ENCODE measurements at places on chromosomes 5 and 9.

- no peaks in the 10 kb centered on the region for H3K36me3 ChIP-seq
- no peak overlapping the region for H3K27ac ChIP-seq
- no peaks in the 10 kb centered on the region for H3K27me3 ChIP-seq
- no peaks in the 10 kb centered on the region for H3K4me1 ChIP-seq
Measured at GRCh38 chr5:108543486-108543885, 161.6 kb upstream of the FBXL17 start.

DNA sequence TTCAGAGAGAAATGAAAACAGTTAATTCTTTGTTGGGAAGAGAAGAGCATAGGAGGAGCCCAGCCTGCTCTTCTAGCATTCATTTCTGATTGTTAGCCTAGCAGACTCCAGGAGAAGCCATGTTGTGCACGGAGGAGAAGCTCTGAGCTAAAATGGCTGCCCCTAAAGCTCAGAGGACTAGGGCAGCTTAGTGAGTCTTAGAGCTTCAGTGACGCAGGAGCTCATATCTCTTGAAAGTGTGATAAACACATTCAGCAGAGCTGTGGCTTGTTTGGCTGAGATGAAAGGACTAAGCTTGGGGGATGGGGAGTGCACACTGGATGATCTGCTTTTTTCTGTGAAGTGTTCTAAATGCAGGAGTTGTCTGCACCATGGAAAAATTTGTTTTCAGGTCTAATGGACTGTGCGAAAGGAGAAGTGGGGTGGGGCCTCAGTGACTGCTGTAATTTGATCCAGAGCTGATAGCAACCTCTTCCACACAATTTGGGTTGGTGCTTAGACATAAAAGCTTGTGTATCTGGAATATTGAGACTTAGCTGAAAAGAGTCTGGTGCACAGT is 58.5 kb downstream of the ZNF462 start:
- DNase-seq = no peak
- no peaks in the 10 kb centered on the region for H3K27me3 ChIP-seq
- peak overlapping the region; percentile 14 for H3K27ac ChIP-seq
- H3K36me3 ChIP-seq = no peaks in the 10 kb centered on the region
- H3K4me1 ChIP-seq = no peaks in the 10 kb centered on the region
- no peak overlapping the region for H3K4me3 ChIP-seq

- peak; percentile 59 for DNase-seq
- peaks cover 17% of the 10 kb centered on the region for H3K36me3 ChIP-seq
- H3K4me1 ChIP-seq = no peaks in the 10 kb centered on the region
- H3K4me3 ChIP-seq = no peak overlapping the region
Measured at GRCh38 chr9:5113523-5113922, 71.9 kb downstream of the INSL6 start.

DNA sequence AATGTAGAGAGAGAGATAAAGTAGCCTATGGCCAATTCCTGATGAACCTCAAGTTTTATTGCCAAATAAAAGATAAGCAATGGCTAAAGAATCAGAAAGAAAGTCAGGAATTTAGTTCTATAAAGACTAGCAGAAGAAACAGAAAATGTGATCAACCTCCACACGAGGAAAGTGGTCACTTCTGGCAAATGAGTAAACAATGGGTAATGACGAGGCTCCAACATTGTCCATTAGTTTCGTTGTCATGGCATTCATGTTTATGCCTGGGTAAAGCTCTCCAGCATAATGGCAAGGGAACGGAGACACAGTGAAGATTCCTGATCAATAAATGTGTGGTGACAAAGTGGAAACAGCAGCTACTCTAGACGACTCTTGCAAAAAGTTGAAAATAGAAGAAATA is 341.8 kb upstream of the CTNND2 start:
- H3K36me3 ChIP-seq = no peaks in the 10 kb centered on the region
- no peak overlapping the region for H3K4me3 ChIP-seq
- H3K27ac ChIP-seq = no peak overlapping the region
- no peaks in the 10 kb centered on the region for H3K4me1 ChIP-seq

DNA sequence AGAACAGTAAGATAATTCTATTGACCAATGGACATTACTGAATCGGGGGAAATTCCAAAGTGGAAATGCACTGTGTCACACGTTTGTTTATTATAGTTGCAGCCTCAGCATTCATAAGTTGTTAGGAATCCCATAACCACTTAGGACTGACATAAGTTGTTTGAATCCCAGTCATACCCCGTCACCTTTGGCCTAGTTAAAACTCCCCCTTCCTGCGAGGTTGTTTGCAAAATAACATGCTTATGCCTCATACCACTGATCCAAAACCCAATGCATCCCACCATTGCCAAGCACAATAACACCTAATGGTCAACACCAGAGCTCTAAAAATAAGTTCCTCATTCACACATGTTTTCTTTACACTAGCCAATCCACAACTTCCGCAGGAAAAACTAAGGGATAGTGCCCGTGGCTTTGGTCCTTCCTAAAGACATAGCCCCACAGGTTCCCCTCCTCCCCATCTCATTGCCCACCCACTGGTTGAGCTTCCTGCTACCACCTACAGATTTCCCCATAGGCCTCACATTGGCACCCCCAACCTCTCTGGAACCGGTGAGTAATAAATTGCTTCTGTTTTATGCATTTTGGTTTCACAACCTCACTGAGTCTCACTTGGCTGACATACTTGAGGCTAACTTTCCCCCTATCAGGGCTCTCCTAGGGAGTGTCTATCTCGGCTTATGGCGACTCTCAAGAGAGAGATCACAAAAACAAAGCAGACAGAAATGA is 42.3 kb upstream of the MUSK start:
- no peak overlapping the region for H3K4me3 ChIP-seq
- H3K36me3 ChIP-seq = no peaks in the 10 kb centered on the region
- no peak for DNase-seq
- no peaks in the 10 kb centered on the region for H3K27me3 ChIP-seq
- H3K27ac ChIP-seq = peak overlapping the region; percentile 25

- H3K27me3 ChIP-seq = no peaks in the 10 kb centered on the region
- H3K36me3 ChIP-seq = no peaks in the 10 kb centered on the region
- no peak overlapping the region for H3K27ac ChIP-seq
- DNase-seq = no peak
- no peaks in the 10 kb centered on the region for H3K4me1 ChIP-seq
Measured at GRCh38 chr5:125897089-125897488, 526.1 kb upstream of the GRAMD2B start.

DNA sequence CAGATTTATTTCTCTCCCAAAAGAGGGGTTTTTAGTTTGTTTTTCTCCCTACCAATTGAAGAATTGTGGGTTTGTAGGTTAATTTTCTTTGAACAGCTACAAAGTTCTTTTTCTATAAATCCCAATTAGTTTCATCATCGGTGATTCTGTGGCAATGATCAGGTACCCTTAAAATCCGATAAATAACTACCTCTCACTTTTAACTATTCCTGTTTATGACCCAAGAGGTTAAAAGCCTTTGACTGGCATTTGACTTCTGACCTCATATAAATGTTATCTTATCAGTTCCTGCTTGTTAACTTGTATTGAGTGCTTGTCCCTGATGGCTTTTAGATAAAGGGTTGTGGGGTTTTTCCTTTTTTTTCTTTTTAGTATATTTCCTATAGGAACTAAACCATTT is 124.4 kb upstream of the TMEM161B start:
- no peak for DNase-seq
- no peak overlapping the region for H3K27ac ChIP-seq
- no peaks in the 10 kb centered on the region for H3K27me3 ChIP-seq

DNA sequence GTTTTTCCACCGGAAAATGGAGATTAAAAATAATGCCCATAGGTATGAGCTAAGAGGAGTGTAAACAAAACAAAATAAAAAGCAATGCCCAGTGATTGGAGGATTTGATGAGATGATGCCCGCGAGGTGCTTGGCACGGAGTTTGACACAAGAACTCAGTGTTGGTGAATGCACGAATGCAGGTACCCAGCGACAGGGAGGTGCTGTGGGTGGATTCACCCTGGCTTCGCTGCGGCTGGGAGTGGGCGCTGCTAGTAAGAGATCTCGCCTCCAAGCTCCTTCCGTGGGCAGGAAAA is 526 bp upstream of the STXBP1 start:
- DNase-seq = peak; percentile 77
- H3K36me3 ChIP-seq = no peaks in the 10 kb centered on the region
- no peaks in the 10 kb centered on the region for H3K4me1 ChIP-seq
- H3K27me3 ChIP-seq = no peaks in the 10 kb centered on the region

- no peak overlapping the region for H3K27ac ChIP-seq
- no peaks in the 10 kb centered on the region for H3K4me1 ChIP-seq
- no peak overlapping the region for H3K4me3 ChIP-seq
- H3K36me3 ChIP-seq = peaks cover 11% of the 10 kb centered on the region
Measured at GRCh38 chr9:98775831-98776441, 20.4 kb downstream of the ANKS6 start.

DNA sequence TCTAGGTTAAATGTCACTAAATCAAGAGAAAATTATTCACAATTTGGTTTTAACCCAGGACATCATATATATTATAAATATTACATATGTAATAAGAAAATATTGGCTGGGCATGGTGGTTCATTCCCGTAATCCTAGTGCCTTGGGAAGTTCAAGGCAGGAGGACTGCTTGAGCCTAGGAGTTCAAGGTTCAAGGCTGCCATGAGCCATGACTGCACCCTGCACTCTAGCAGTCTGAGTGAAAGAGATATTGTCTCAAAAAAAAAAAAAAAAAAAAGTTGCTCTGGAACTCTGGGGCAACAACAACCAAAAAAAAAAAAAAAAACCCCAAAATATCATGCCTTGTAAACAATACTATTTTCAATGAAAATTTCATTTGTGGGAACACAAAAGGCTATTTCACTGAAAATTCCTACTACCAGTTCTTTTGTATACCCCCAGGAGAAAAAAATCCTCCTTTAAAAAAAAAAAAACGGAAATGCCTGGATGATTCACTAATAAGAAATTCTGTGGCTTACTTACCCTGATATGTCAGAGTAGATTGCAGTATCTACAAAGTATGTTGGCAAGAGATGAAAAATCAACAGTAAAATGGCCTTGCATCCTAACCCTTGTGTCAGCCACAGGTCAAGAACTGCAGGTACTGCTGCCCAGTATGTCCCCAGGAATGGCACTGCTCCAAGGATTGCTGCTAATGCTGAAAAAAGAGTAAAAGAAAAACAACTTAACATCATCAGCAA is 22.6 kb upstream of the CTNNAL1 start:
- H3K36me3 ChIP-seq = no peaks in the 10 kb centered on the region
- H3K27me3 ChIP-seq = no peaks in the 10 kb centered on the region
- no peak overlapping the region for H3K27ac ChIP-seq
- peaks cover 2% of the 10 kb centered on the region for H3K4me1 ChIP-seq

DNA sequence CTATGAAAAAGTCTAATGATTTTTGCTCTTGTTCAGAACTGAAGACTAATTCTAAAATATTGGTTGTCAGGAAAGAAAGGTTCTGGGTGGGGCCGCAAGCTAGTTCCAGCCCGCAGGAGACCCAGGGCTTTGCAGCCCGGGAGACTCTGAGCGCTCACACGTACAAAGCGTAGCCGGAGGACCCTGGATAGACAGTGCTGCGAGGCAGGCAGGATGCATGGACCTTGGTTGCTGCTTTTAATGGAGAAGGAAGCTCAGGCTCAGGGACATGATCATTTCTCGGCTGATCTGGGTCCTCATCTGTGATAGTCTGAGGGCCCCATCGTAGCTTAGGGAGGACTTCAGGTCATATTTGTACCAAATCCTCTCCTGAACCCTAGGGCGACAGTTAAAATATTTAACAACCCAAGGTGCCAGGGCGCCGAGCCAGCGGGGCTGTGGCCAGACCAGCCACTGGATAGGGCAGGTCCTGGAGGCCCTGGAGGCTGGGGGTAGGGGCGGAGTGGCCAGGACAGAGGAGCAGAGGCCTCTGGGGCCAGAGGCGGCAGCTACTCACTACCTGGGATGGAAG is 70.1 kb upstream of the UNC5A start:
- no peak overlapping the region for H3K4me3 ChIP-seq
- no peaks in the 10 kb centered on the region for H3K36me3 ChIP-seq
- H3K4me1 ChIP-seq = no peaks in the 10 kb centered on the region

DNA sequence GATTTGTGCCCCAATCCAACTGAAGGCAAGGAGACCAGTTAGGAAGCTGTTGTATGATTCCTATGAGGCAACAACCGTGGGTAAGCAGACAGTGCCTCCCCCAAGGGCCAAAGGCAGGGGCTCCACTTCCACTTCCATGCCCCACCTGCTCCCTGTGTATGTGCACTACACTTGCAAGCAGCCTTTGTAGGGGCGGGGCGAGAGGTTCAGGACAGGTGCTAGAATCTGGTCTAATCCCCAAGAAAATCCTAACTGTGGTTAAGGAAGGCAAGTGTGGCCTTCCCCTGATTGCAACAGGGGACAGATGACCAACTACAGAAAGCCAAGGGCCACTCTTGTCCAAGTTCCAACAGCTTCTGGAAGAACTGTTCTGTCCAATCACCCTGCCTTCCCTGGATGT is 41.7 kb downstream of the B4GALT1 start:
- no peak overlapping the region for H3K4me3 ChIP-seq
- H3K27me3 ChIP-seq = no peaks in the 10 kb centered on the region
- peaks cover 7% of the 10 kb centered on the region for H3K4me1 ChIP-seq
- no peak for DNase-seq
- H3K36me3 ChIP-seq = no peaks in the 10 kb centered on the region

DNA sequence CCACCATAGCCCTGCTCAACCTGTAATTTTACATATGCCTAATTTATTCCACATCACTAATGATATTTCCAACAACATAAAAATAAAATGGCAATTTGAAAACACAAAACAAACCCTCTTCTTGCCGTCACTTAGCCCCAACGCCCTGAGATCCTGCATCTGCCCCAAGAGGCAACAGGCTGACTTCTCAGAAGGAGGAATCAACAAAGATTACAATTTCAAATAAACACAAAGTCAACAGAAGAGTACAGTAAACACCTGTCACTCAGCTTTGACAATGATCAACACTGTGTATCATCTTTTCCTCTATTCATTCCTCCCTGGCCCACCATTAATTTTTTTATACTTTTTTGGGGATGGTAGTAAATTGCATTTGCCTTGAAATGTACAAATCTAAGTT is 19.8 kb downstream of the EPB41L4B start:
- no peak overlapping the region for H3K4me3 ChIP-seq
- no peaks in the 10 kb centered on the region for H3K4me1 ChIP-seq
- H3K27me3 ChIP-seq = no peaks in the 10 kb centered on the region
- DNase-seq = no peak

- H3K4me3 ChIP-seq = no peak overlapping the region
- no peaks in the 10 kb centered on the region for H3K36me3 ChIP-seq
- no peak for DNase-seq
- no peak overlapping the region for H3K27ac ChIP-seq
- no peaks in the 10 kb centered on the region for H3K27me3 ChIP-seq
Measured at GRCh38 chr5:77733130-77733529, 43.0 kb downstream of the TBCA start.

- H3K4me3 ChIP-seq = no peak overlapping the region
- DNase-seq = no peak
- no peaks in the 10 kb centered on the region for H3K36me3 ChIP-seq
- no peak overlapping the region for H3K27ac ChIP-seq
- H3K4me1 ChIP-seq = no peaks in the 10 kb centered on the region
Measured at GRCh38 chr9:121551985-121552753, 52.5 kb upstream of the GGTA1 start.

DNA sequence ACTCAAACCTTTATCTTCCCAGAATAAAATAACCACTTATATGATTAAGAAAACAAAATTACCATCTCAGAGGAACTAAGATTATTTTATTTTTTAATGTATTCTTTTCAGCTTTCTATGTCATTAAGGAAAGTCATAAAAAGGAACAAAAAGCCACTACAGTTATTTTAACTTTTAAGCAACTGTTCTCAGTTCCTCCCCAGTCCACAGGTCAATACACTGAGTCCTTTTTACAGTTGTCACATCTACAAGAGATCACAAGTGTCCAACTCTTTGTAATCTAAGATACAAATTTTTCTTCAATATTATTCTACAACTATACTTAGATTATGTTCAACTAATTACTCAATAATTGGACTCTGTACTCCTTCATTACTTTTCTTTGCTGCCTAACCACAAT is 782.8 kb upstream of the ACO1 start:
- no peaks in the 10 kb centered on the region for H3K27me3 ChIP-seq
- no peak overlapping the region for H3K4me3 ChIP-seq
- H3K27ac ChIP-seq = no peak overlapping the region
- H3K36me3 ChIP-seq = no peaks in the 10 kb centered on the region
- no peaks in the 10 kb centered on the region for H3K4me1 ChIP-seq

Measured in aorta (tissue), 5 donors.